ENCODE measurements at places on chromosomes 5 and 9.
A peak's percentile ranks its signal among the peaks of the same experiment; 100 is the strongest.

GRCh38 chr9:70597886-70598285 is 183.4 kb upstream of the KLF9 start:
- DNase-seq, result no peak

DNA sequence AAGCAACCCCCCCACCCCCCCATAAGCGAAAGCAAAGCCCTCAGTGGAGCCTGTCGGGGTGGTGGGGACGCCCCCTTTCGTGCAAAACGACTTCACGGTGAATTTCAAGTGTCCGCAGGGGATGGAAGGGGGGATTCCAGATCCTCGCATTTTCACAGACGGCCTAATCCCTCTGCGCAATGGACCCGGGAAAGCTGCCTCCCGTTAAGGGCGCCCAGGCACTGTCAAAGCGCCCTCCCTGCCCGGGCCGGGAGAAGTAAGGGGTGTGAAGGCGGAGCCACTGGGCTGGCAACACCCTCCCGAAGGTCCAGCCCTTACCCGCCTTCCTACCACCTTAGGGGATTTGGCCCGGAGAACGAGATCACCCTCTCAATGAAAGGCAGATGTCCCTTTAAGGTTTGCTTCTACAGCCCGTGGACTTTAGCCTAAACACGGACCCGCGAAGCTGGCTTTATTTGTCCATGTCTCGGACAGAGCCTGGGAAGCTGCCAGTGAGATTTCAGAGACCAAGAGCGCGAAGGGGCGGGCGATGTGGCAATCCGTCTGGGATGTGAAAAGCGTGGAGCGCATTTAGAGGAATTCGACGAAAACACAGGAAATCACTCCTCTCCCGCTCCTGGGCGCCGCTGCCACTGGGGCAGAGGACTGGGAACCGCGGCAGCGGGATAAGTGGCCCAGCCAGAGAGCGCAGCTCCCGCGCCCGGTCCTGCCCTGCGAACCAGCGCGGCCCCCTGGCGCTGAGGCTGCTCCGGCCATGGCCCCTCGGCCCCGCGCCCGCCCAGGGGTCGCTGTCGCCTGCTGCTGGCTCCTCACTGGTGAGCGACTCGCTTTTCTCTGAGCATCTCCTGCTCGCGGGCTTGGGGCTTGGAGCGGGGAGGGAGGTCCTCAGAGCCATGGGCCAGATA is at the start of the genes ITGA1 and PELO:
TSS of gene ITGA1 (plus strand) at position 317 of the 905 bp plus-strand sequence. CDS start at position 755, 438 bp downstream.
TSS of gene PELO (plus strand) at position 317 of the 905 bp plus-strand sequence. CDS start 12,479 bp downstream, outside the sequence.
- DNase-seq, result peak; percentile 11

DNA sequence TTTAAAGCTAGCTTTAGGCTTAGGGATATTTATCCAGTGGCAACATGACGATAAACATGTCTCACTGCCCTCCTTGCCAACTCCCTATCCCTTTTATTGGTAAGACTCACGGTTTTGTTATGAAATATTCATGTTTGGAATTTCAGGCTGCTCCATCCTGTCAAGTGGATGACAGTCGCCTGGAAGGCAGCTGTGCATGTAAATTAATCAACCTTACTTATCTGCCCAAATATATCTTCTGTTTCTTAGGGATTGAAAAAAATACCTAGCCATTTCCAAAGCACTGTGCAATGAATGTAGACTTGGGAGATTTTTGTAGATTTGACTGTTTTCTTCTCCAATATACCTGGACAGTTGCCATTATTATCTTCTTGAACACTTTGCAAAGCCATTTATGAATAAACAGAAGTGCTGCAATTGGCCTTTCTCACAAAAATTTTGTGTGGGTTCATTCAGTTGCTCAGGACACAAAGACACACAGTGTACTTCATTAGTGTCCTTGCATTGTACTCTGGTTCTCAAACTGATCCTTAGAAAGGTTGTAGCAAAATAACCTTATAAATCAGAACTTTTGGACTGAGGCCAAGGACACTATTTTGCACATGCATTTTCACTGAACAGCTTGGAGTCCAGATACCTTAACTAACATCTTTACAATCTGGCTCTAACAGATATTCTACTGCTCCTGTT is 889.4 kb upstream of the SEMA6A start:
- no peak for DNase-seq

- no peak for DNase-seq
Observed at GRCh38 chr9:81896070-81896469, 32.2 kb upstream of the SPATA31D4 start.

DNA sequence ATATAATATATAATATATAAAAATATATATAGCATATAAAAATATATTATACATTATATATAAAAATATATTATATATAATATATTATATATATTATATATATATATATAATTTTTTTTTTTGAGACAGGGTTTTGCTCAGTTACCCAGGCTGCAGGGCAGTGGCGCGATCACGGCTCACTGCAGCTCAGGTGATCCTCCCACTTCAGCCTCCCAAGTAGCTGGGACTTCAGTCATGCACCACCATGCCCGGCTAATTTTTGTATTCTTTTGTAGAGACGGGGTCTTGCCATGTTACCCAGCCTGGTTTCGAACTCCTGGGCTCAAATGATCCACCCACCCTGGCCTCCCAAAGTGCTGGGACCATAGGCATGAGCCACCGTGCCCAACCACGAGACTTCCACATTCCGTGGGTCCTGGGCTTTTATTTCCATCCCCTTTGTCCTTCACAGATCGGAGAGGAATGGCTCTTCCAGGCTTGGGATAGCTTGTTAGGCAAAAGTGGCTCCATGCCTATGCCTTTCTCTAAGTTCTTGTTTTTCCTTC is 62.0 kb upstream of the IER5L start:
- no peak for DNase-seq

DNA sequence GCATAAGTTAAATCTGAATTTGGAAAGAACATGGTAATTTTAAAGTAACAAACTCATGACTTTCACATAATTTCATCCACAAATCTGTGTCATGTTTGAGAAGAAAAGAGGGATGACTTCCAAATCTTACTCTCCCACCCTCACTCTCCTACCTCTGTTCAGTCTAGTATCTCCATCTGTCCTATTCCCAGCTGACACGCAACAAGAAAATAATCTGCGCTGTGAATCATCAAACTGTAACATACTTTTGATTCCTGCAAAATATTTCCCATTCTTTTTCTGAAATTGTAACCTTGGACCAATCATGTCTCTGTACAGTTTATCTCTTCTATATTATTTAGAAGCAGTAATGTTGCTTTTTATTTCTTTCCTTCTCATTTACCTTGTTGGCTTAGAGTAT is 91.4 kb downstream of the SLC12A2 start:
- no peak for DNase-seq

DNA sequence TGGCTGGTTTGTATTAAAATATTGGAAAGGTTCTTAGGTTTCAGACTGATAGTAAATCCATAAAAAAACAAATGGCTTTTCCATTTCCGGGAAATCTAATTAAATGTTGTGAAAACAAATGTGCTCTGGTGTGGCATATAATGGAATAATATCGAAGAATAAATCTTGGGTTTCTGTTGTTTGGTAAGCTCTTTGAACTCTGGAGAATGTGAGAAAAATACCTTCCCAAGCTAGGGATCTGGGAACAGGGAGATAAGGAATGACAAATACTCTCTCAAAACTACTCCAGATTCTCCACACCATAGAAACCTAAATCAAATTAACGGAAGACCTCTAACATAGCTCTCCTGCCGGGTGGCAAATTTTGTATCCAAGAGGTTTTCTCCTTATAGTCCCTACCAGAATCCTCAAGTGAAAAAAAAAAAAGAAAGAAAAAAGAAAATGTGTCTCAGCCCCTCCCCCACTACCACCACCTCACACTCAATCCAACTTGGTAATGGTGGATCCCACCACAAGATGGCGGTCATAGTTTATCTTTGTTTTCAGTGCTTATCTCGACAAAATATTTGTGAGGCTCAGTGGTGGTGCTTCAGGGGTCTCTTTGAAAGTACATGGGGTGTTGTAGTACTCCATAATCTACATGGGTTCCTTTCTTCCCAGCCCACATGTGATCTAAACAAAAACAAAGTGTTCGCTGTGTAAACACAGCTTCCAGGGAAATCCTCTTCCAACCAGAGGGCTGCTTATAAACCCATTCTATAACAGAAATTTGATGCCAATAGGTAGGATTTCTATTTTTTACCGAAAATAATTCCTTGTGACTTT is 54.5 kb upstream of the FST start:
- DNase-seq, result no peak

DNA sequence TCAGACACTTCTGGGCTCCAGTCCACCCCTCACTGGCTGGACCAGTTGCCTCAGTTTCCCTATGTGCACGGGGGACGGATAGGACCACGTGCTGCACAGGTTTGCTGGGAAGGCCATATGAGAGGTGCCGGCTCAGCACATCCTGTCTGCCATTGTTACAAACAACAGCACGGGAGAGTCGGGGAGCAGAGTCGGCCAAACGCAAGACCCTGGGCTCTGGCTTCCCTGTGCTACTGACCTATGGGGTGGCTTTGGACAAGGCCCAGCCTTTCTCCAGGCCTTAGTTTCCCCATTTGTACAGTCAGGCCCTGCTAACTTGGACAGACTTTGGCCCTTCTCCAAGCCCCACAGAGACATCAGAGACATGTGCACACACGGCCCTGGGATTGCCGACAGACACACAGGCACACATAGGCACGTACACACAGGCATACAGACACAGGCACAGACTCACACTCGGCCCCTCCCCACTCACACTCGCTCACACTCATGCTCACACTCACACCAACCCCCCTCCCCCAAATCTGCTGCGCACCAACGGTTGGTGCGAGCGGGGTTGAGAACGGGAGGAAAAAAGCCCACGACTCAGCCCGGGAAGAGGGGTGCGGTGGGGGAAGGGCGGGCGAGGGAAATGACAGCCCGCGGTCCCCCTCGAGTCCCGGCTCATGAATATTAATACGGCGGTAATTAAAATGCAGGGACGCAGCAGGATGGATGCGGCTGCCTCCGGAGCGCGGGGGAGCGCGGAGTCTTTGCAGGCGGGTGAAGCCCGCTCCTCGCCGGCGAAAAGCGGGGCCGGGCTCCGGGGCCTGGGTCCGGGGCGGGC is 133.0 kb downstream of the C9orf50 start:
- no peak for DNase-seq

DNA sequence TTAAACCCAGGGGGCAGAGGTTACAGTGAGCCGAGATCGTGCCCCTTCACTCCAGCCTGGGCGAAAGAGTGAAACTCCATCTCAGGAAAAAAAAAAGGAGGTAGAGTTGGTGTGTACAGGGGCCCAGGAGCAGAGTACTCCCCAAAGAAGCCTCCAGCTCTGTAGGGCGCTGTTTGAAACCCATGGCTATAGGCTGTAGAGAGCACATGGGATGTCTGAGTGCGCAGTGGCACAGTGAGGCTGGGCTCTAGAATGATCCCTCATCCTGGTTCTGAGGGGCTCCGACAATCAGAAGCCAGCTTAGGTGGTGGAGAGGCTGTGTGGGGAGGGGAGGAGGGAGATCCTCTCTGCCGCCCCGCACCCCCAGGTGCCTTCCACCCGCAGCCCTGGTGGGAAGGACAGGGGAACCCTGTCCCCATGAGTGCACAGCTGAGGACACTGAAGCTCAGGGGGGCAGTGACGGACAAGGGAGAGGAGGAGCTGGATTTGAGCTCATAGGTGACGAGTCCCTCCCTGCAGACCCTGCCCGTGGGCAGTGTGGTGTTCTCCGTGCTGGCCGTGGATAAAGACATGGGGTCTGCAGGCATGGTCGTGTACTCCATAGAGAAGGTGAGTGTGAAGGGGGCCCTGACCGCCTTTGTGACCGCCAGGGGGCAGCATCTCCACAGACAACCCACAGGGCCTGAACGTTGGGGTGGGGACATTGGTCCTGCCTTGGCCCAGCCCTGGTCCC is 24.6 kb downstream of the CDHR2 start:
- no peak for DNase-seq

- no peak for DNase-seq
Observed at GRCh38 chr5:2581418-2581817, 170.1 kb downstream of the IRX2 start.

DNA sequence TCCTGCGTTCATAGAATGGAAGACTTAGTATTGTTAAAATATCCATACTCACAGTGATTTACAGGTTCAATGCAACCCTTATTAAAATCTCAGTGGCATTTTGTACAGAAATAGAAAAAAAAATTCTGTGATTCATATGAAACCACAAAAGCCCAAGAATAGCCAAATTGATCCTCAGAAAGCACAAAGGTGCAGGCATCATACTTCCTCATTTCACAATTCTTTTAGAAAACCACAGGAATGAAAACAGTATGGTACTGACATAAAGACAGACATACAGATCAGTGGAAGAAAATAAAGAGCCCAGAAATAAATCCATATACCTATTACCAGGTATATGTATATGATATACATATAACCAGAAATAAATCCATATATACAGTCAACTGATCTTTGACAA is 86.8 kb upstream of the MEGF10 start:
- DNase-seq, result no peak

- no peak for DNase-seq
Observed at GRCh38 chr5:174141398-174141797, 95.9 kb downstream of the NSG2 start.
